ENCODE measurements at places on chromosomes 2 and 18.

- no peak for DNase-seq
Measured at GRCh38 chr2:107751936-107752335, 74.8 kb upstream of the RGPD4 start.

GRCh38 chr18:9419956-9420631 is 55.2 kb upstream of the RALBP1 start:
- no peak for DNase-seq

GRCh38 chr2:20451341-20451740 is 4.5 kb downstream of the RHOB start:
- no peak for DNase-seq

DNA sequence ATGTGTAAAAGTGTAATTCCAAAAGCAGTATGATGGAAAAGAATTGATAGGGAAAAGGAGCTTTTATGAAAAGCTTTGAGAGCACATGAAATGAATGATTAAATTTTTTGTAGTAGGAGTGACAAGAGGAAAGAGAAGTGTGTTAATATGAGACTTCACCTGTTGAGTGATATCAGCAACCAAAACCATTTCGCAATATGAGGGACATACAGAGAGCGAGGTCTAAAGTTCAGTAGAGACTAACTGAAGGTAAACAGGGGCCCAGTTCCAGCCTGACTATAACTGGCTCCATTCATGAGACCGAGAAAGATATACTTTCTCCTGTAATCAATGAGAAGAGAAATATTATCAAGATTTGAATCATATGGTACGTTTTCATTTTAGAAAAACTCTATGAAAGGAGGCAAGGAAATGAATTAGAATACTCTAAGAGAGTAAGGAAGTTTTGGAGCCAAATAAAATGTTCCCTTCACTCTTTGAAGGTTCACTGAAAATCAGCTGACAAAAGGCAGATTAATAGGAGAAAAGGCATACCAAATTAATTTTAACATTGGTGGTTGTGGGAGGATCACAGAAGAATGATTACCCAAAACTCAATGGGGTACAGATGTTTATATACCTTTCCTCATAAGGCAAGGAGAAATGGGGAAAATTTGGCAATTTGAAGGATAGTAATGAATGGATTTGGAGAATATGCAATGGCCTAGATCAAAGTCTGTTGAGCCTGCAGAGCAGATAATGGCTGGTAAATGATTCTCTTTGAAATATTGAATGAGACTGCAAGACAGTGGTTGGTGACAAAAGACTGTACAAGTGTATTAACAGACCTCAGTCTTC is 932.2 kb downstream of the TDRD15 start:
- no peak for DNase-seq

- no peak for DNase-seq
Measured at GRCh38 chr2:59458800-59459199, 1094.7 kb downstream of the BCL11A start.
